ENCODE measurements at places on chromosomes 1 and 21.

DNA sequence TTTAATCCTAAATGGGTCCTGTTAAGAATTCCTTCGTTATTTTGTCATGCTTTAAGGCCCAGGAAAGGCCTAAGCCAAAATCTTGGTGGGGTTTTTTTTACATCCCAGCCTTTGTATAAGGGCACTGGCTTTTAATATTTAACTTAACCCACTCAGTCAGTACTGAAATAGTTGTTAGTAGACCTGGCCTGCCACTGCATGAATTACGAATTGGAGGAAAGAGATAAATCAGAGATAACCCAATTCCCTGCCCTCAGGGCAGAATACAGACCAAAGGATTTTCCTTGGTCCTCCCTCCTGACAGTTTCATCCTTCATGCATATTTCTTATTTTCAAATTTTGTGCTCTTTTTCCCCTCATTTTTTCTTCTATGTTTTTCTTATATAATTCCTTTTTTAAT lies 193.0 kb downstream of the FASLG start:
- DNase-seq: no peak

DNA sequence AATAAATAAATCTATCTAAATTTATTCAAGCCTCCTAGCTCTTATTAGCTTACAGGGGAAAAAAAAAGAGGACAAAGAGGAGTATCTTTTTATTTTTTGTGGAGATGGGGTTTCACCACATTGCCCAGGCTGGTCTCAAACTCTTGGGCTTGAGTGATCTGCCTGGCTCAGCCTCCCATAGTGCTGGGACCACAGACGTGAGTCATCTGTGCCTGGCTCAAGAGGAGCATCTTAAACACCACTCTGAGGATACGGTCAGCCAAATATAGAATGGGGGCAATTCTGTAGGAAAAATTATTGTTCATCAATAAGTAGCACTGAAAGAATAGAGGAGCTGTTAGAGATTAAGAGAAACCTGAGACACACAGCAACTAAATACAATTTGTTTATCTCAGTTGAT lies 24.1 kb downstream of the SLC45A3 start:
- DNase-seq: no peak

DNA sequence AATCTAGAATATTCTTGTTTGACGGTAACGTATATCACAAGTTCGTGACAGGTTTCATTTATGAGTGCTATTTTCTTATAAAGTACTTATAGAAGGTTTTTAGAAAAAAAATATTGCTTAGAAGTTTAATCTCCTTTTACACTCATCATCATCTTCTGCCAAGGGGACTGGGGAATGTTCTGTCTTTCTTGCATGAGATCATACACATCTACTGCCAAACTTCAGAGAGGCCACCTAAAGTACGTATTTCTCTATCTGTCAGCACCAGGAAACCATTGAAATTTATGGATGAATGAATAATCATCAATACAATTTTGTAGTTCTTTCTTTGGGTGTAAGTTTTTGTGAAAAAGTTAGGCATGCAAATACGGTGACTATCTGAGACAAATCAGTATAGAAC lies 245.8 kb downstream of the SPATA17 start:
- DNase-seq: no peak

GRCh38 chr1:162908780-162909179 lies 47.8 kb upstream of the CCDC190 start:
- no peak for DNase-seq

GRCh38 chr1:98054786-98055185 lies 134.0 kb upstream of the DPYD start:
- no peak for DNase-seq

- no peak for DNase-seq
These were observed 1373.7 kb downstream of the BRINP3 start for GRCh38 chr1:189103956-189104355.

DNA sequence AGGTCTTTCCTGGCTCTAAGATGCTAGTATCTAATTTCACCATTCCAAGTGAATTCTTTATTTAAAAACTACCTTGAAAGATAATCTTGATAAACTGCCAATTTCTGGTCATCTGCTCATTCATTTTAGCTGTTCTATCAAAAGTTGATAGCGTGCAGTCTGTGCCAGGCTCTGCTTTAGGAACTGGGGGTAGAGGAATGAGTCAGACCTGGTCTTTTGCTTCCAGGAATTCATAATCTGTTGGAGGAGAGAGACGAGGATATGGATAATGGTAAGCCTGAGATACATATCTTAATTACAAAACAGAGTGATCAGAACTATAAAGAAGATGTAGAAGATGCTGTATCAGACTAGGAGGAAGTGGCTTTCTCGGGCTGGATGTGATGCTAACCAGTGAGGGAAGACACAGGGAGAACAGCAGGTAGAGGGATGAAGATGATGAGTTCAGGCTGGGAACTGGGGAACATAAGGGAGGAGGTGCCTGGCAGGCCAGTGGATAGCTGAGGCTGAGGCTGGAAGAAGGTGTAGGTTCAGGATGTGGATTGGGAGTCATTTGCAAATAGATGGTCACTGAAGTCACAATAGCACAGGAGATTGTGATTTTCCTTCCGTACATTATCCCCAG lies 12.3 kb upstream of the PHC2 start:
- DNase-seq: no peak

GRCh38 chr1:246121533-246121932 lies 385.5 kb downstream of the SMYD3 start:
- DNase-seq: no peak

DNA sequence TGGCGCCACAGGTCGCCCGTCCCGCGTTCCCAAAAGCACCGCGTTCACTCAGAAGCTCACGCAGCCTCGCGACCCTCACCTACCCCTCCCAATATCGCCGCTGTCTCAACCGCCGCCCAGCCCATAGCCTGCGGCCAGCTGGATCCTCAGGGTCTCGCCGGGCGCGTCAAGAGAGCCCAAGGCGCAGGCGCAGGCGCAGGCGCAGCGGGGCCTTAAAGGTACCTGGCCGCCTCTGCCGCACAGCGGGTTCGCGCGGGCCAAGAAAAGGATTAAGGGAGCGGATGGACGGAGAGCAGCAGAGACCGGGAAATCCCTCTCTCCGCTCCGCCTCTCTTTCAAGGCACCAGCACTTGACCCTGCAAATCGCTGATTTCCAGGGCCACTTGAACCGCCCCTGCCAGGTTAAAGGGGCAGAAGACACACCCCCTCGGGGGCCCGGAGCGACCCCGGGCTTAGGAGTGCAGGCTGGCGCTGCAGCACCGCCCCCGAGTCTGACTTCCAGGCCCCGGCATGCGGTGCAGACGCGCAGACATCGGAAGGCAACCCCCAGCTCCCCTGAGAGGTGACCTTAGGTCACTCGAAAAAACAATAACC lies at the start of gene NBPF20:
NBPF20 (minus strand) TSS at position 168 of the 594 bp plus-strand sequence. CDS start 20,331 bp downstream, outside the sequence.
- peak; percentile 84 for DNase-seq

GRCh38 chr21:45618846-45619485 lies 24.6 kb upstream of the PCBP3 start:
- no peak for DNase-seq

GRCh38 chr1:235851939-235852338 lies 14.8 kb downstream of the LYST start:
- DNase-seq: no peak

- DNase-seq: no peak
These were observed 66.3 kb upstream of the BMP8A start for GRCh38 chr1:39425151-39425550.

DNA sequence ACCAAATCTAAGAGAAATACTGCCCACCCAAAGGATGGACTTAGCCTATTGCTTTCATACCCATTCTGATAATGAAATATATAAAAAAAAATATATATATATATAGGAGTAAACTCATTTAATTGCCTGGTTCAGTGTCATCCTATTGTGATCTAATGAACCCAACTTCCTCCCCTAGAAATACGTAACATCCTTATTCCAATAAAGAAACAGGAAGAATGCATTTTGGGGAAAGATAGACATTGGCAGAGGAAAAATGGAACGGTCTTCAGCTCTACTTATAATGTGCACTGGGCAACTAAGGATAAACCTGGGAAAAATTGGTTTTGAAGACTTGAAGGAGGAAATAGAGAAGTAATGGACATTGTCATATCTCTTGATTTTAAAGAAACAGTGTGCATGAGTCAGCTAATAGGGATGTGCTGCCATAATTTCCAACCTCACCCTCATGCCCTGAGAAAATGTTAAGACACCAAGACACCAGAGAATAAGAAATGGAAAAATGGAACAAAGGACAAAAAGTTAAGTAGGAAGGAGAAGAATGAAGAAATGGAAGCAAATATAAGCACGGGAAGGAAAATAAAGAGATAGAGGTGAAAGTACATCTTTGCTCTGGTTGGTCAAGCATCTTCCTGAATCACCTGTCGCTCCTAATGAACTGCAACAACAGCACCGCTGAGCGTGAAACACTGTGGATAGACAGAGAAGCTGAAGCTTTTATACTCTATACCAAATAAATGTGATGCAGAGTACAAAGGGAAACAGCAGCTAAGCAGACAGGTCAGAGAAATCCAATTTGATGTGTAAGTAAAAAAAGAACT lies 5.4 kb downstream of the UBR4 start:
- DNase-seq: no peak

- DNase-seq: no peak
These were observed 112.6 kb downstream of the EIF4G3 start for GRCh38 chr1:21064057-21064456.

DNA sequence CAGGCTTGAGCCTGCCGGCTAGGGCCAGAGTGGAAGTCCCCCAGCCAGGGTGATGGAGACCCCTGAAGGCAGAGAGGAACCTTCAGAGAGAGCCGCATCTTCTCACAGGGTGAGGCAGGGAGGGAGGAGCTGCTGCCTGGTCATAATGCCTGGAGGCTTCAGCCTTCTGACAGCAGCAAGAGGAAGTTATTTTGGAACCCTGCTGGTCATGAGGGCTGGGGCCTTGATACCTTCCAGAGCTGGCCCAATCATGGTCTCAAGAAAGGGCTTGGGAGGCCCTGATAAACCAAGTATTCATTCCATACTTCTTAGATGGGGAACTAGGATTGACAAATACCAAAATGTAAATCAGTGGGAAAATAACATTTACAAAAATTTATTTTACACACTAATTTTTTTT lies 26.6 kb upstream of the MPZL1 start:
- no peak for DNase-seq

GRCh38 chr1:4214826-4215225 lies 314.8 kb upstream of the C1orf174 start:
- DNase-seq: no peak

All from germinal center (tissue), 1 donor.